Aorta (tissue), 5 donors: ENCODE measurements at places on chromosomes 12 and 14.

DNA sequence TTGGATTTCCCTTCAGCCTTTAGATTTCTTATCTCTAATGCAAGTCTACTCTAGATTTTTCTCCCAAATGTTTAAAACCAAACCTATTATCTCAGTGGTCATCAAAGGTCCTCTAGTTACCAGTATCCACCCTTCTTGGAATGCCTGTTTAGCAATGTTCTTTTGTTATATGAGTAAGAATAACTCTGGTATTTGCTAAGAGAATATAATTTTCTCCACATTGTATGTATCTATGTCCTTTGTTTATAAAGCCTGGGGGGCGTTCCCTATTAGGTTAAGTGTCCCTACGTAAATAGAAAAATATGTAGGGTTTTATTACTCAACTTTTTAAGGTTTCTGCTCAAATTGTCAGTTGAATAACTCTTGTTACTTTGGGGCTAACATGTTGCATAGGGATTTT lies 27.3 kb downstream of the PPM1A start:
- no peaks in the 10 kb centered on the region for H3K27me3 ChIP-seq
- no peaks in the 10 kb centered on the region for H3K36me3 ChIP-seq
- no peak overlapping the region for H3K27ac ChIP-seq
- no peaks in the 10 kb centered on the region for H3K4me1 ChIP-seq
- no peak for DNase-seq

- H3K4me1 ChIP-seq: no peaks in the 10 kb centered on the region
- no peaks in the 10 kb centered on the region for H3K36me3 ChIP-seq
- no peak overlapping the region for H3K4me3 ChIP-seq
- H3K27me3 ChIP-seq: no peaks in the 10 kb centered on the region
- no peak for DNase-seq
Observed at GRCh38 chr12:80230068-80230467, 130.7 kb downstream of the OTOGL start.

DNA sequence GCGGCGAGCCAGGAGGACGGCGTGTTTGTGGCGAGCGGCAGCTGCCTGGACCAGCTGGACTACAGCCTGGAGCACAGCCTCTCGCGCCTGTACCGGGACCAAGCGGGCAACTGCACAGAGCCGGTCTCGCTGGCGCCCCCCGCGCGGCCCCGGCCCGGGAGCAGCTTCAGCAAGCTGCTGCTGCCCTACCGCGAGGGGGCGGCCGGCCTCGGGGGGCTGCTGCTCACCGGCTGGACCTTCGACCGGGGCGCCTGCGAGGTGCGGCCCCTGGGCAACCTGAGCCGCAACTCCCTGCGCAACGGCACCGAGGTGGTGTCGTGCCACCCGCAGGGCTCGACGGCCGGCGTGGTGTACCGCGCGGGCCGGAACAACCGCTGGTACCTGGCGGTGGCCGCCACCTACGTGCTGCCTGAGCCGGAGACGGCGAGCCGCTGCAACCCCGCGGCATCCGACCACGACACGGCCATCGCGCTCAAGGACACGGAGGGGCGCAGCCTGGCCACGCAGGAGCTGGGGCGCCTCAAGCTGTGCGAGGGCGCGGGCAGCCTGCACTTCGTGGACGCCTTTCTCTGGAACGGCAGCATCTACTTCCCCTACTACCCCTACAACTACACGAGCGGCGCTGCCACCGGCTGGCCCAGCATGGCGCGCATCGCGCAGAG lies 873 bp downstream of the PLXNC1 start:
- H3K27me3 ChIP-seq: no peaks in the 10 kb centered on the region
- DNase-seq: peak; percentile 82
- peak overlapping the region; percentile 42 for H3K4me3 ChIP-seq
- H3K4me1 ChIP-seq: no peaks in the 10 kb centered on the region
- H3K36me3 ChIP-seq: no peaks in the 10 kb centered on the region

DNA sequence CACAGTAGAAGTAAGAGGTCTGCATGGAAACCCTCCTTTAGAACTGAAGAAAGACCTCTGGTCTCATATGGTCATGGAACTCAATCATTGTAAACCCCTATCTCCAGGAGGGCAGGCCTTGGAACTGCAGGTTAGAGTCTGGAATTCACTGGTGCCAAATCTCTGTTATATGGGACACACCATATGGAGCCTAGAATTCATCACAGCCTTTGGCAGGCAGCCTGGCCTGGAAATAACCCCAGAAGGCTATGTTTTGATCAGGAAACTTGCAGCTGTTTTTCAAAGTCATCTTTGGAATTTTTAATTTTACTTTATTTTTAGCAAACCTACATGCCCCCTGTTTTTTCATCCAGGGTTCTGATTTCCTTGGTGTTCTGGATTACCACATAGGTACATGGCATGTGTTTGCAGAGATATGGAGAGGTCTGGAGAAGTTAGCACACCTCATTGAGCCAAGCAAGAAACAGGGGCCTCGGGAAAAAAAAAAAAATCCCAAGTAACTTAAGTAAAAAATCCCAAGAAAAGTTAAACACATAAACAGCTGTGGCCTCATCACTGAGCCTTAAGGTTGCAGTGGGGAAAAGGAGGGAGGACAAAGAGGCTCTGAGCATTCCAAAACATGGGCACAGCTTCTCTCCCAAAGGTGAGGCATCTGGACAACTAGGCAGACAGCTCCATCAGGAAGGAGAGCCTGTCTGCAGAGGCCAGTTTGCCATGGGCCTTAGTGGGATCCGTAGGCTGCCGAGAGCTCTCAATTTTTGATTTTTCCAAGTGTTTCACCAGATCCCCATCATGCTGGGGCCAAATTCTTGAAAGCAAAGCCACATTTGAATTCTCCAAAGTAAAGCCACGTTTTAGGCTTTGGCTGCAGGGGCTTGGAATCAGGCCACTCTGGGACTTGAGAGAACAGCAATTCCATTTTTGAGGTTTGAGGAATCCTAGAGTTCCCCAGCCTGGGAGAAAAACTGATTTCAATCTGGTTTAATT lies 339.6 kb upstream of the TBX3 start:
- no peak overlapping the region for H3K27ac ChIP-seq
- H3K4me1 ChIP-seq: peaks cover 3% of the 10 kb centered on the region
- no peaks in the 10 kb centered on the region for H3K27me3 ChIP-seq
- H3K4me3 ChIP-seq: no peak overlapping the region
- DNase-seq: no peak
- H3K36me3 ChIP-seq: no peaks in the 10 kb centered on the region

DNA sequence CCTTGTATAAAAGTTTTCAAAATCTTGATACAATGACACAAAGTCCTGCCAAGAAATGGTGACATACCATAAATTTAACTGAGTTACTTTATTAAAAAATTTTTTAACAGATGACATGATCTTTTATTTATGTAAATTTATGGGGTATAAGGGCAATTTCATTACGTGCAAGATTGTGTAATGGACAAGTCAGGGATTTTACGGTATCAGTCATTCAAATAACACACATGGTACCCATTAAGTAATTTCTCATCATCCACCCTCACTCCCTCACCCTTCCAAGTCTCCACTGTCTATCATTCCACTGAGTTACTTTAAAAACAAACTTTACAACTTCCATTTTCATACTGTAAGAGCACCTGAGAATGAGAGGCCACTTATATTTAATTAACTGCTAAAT lies 37.4 kb downstream of the SPTLC2 start:
- H3K4me1 ChIP-seq: peaks cover 2% of the 10 kb centered on the region
- H3K4me3 ChIP-seq: no peak overlapping the region
- H3K27me3 ChIP-seq: no peaks in the 10 kb centered on the region
- H3K36me3 ChIP-seq: no peaks in the 10 kb centered on the region
